ENCODE measurements at places on chromosomes 16 and 17.

DNA sequence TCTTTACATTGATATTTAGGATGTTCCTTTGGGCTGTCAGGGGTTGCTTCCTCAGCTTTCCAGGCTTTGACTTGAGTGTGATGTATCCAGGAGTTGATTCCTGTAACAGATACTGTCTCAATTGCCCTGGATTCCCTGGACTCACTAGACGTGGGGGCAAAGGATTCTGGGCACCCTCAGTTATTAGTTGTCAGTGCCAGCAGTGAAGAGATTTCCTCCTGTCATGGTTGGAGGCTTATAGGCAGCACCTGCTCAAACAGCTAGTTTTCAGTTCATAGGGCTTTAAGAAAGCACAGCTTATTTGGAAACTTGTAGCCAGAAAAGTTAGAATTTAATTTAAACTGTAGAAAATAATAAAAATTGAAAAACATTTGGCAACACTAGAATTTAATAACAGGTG, 9.5 kb upstream of the B4GALNT2 start:
- no peak for DNase-seq

DNA sequence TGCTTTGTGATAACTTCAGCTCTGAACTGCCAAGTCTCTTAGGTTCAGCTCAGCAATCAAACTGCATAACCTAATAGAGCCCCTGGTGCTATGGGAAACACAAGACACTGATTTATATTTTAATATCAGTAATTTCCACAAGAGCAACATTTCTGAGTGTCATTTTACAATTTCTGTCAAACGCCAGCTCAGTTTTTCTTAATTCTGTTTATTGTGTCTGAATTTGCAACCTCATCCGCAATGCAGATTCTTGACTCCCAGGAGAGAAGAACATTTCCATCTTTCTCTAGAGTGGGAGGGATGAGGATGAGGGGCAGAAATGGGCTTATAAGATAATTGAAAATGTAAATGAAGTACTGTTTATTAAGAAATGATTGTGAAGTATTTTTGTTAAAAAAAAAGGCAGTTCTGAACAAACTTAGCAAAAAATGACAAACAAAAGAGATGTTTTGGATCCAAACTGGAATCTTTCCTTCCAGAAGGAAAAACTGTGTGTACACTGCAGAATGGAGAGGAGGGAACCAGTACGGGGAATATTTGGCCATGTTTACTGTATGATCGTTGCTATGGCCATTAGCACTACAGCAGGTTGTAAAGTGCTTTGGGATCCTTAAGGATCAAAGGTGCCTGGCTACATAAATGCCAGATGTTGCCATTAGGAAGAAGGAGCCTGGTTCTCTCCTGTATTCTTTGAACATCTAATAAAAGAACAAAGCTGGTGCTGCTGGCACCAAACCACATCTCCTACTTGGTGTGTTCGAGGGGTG, 7.4 kb upstream of the PMFBP1 start:
- no peak for DNase-seq

- no peak for DNase-seq
Measured at GRCh38 chr16:70159355-70160348, 13.9 kb upstream of the CLEC18C start.

- DNase-seq: no peak
Measured at GRCh38 chr17:9002227-9002605, 19.1 kb upstream of the NTN1 start.

DNA sequence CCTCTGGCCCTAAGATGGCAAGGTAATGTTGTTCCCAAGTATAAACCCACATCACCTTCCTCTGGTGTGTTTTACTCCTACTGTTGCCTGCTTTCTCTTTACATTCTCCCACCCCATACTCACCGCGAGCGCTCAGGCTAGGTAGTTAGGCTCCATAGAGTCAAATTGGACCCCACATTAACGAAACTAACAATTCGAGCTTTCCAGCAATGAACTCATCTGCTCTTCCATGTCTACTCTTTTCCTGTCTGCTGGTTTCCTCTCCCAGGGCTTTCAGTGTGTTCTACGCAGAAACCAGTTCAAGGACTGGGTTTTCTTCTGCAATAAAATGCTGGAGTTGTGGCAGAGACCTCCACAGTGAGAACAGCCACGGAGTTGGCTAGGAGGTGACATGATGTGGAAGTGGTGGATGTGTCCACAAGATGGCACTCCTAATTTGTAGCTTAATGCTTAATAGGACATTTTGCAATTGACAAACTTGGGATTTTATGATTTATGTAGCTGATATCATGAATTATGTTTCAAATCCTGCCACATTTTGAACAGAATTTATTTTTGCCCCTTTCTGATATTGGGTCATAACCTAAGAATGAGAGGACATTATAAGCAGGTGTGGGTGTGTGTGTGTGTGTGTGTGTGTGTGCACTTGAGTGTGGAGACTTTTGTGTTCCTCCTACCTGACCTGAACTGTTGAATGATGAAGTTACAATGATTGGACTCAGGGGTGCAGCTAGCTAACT, 2.2 kb upstream of the UQCRC2 start:
- DNase-seq: no peak

- DNase-seq: no peak
Measured at GRCh38 chr16:58509256-58510096, 5.8 kb upstream of the SETD6 start.

DNA sequence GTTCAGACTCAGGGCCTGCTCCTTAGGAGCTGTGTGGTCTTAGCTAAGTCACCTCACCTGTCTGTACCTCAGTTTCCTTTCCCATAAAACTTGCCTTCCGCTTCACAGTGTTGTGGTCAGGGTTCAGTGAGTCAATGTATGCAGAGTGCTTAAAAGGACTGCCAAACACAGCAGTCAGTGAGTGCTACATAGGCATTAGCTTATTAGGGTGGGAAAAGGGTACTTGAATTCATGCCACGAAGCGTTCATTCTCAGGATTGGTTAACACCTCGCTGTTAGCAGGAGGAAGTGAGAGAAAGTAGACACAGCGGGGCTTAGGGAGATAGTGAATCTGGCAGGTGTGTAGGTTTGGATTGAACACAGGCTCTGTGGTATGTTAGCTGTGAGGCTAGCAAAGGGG, 155.2 kb downstream of the SHISA9 start:
- DNase-seq: no peak

- no peak for DNase-seq
Measured at GRCh38 chr17:28610376-28610775, 3.6 kb downstream of the RSKR start.
